ENCODE measurements at places on chromosomes 4 and X.

GRCh38 chrX:46407036-46407752 is 138.0 kb downstream of the ZNF674 start:
- H3K27me3 ChIP-seq = peaks cover 2% of the 10 kb centered on the region
- no peak overlapping the region for H3K4me3 ChIP-seq
- DNase-seq = no peak
- H3K27ac ChIP-seq = no peak overlapping the region
- peaks cover 8% of the 10 kb centered on the region for H3K36me3 ChIP-seq

DNA sequence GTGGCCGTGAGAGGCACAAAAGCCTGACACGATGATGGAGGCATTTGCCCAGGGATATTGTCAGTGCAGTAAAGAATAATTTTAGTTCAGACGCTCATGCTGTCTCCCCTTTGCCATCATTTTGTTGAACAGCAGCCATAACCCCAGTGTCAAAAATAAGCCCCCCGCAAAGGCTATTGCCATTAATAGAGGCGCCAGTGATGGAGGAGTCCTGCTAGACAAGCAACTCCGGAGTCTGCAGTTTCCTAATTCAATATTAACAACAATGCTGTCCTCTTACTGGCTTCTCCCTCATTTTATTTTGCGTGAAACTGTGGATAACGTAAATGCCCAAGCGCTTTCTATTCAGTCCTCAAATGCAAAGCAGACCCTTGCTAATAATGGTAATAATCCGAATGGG is 603 bp upstream of the SMS start:
- DNase-seq = no peak
- peaks cover 19% of the 10 kb centered on the region for H3K27me3 ChIP-seq
- peaks cover 39% of the 10 kb centered on the region for H3K4me1 ChIP-seq
- peak overlapping the region; percentile 77 for H3K4me3 ChIP-seq

DNA sequence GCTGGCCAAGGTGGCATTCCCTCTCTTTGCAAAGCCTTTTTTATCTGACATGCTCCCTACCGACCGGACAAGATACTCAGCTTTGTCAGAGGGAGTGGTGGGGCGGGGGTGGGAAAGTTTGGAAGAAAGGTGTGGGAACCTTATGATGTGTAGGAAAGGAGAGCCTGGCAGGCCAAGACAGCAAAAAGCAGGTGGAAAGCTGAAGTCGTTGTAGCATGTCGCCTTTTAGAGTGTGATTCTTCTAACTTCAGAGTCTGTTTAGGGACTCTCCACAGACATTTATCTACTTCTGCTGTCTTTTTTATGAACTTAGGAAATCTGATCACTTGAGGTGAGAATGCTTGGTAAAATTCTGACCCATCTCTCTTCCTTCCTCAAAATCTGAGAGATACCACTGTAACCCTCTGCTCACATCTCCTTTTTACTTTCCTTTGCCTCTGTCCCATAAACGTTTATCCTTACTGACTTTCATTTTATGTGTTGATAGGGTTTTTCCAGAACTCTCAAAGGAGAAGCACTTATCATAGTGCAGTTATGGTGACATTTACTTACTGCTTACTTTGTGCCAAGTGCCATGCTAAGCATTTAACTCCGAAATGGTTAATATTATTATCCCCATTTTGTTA is 8.2 kb upstream of the RUFY3 start:
- no peaks in the 10 kb centered on the region for H3K36me3 ChIP-seq
- DNase-seq = no peak
- H3K4me3 ChIP-seq = no peak overlapping the region
- peak overlapping the region; percentile 71 for H3K27ac ChIP-seq
- peaks cover 5% of the 10 kb centered on the region for H3K27me3 ChIP-seq
- peaks cover 46% of the 10 kb centered on the region for H3K4me1 ChIP-seq

- DNase-seq = no peak
- peaks cover 8% of the 10 kb centered on the region for H3K27me3 ChIP-seq
- no peak overlapping the region for H3K4me3 ChIP-seq
- no peaks in the 10 kb centered on the region for H3K4me1 ChIP-seq
These were observed 84.9 kb upstream of the TBL1X start for GRCh38 chrX:9379697-9380551.

GRCh38 chrX:132837126-132837525 is 121.3 kb downstream of the HS6ST2 start:
- H3K4me1 ChIP-seq = peaks cover 51% of the 10 kb centered on the region
- H3K27me3 ChIP-seq = no peaks in the 10 kb centered on the region
- DNase-seq = no peak
- H3K36me3 ChIP-seq = no peaks in the 10 kb centered on the region
- no peak overlapping the region for H3K4me3 ChIP-seq

GRCh38 chrX:125954236-125954635 is 211.9 kb downstream of the DCAF12L2 start:
- H3K27ac ChIP-seq = no peak overlapping the region
- H3K4me3 ChIP-seq = no peak overlapping the region
- H3K4me1 ChIP-seq = no peaks in the 10 kb centered on the region
- no peaks in the 10 kb centered on the region for H3K27me3 ChIP-seq

- H3K36me3 ChIP-seq = peaks cover 5% of the 10 kb centered on the region
- H3K27ac ChIP-seq = peak overlapping the region; percentile 47
- DNase-seq = no peak
- H3K4me3 ChIP-seq = no peak overlapping the region
- peaks cover 33% of the 10 kb centered on the region for H3K4me1 ChIP-seq
These were observed 69.2 kb downstream of the GALNT7 start for GRCh38 chr4:173237762-173238161.

DNA sequence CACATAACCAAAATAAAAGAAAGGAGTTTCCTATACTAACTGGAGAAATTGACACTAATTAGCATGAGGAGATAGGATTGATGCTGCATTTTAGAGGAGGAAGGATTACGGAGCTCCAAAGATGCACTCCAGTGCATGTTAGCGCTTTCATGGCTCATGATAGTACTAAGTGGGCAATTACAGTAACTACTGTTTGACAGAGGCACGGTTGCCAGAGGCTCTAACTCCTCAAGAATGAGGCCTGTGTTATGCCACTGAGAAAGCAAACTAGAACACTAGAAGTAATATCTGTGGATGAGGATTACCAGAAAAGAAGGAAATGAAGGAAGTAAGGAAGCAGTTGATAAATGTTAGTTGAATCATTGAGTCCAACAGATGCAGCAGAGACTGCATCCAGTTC is 19.6 kb upstream of the PDGFC start:
- no peak overlapping the region for H3K4me3 ChIP-seq
- no peak for DNase-seq
- no peaks in the 10 kb centered on the region for H3K4me1 ChIP-seq
- H3K36me3 ChIP-seq = no peaks in the 10 kb centered on the region
- no peak overlapping the region for H3K27ac ChIP-seq

- no peaks in the 10 kb centered on the region for H3K27me3 ChIP-seq
- H3K36me3 ChIP-seq = peaks cover 5% of the 10 kb centered on the region
- no peak overlapping the region for H3K4me3 ChIP-seq
- no peak for DNase-seq
These were observed 7.5 kb downstream of the STIM2 start for GRCh38 chr4:26867914-26868684.

GRCh38 chr4:29319663-29320340 is 1400.4 kb upstream of the PCDH7 start:
- H3K36me3 ChIP-seq = no peaks in the 10 kb centered on the region
- H3K27me3 ChIP-seq = no peaks in the 10 kb centered on the region
- H3K27ac ChIP-seq = no peak overlapping the region
- H3K4me3 ChIP-seq = no peak overlapping the region

DNA sequence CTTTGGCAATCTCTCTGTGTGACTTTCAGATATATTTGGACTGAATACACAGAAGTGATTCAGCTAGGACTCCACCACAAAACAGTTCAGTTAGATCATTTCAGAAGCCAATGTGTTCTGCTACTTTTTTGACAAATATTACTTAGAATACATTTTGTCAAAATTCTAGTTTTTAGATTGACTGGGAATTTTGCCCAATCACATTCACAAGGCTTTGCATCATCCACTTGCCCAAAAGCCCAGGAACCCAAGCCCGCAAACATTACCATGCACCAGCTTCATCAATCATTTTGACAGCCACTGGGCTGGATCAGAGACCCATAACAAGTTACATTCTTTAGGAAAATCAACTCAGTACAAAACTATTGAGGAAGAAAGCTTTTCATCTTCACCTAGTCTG is 256.6 kb upstream of the NDST3 start:
- H3K4me1 ChIP-seq = no peaks in the 10 kb centered on the region
- H3K27me3 ChIP-seq = no peaks in the 10 kb centered on the region
- no peak overlapping the region for H3K4me3 ChIP-seq
- DNase-seq = peak; percentile 13
- no peaks in the 10 kb centered on the region for H3K36me3 ChIP-seq
- no peak overlapping the region for H3K27ac ChIP-seq

DNA sequence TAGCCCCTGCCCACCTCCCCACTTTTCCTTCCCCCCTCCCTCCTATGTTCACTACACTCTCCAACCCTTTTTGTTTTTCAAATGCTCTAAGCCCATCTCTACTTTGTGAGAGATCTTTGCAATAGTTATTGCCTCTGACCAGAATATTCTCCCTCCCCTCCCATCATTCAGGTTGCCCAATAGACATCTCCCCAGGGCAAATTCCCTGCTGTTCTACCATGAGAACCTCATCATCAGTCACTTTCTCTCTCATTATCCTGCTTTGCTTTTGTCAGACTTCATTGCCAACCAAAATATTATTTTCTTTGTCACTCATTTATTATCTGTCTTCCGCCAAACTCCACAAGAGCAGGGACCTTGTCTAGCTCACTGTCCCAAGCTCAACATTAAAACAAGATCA is 268.2 kb upstream of the PPARGC1A start:
- H3K4me1 ChIP-seq = no peaks in the 10 kb centered on the region
- no peak overlapping the region for H3K4me3 ChIP-seq
- H3K27me3 ChIP-seq = peaks cover 18% of the 10 kb centered on the region
- no peak overlapping the region for H3K27ac ChIP-seq
- DNase-seq = no peak
- H3K36me3 ChIP-seq = no peaks in the 10 kb centered on the region

- H3K4me1 ChIP-seq = peaks cover 60% of the 10 kb centered on the region
- peak; percentile 85 for DNase-seq
- peak overlapping the region; percentile 89 for H3K27ac ChIP-seq
- peaks cover 19% of the 10 kb centered on the region for H3K36me3 ChIP-seq
- peaks cover 11% of the 10 kb centered on the region for H3K27me3 ChIP-seq
These were observed 445 bp downstream of the AP1S2 start for GRCh38 chrX:15854080-15854655.

DNA sequence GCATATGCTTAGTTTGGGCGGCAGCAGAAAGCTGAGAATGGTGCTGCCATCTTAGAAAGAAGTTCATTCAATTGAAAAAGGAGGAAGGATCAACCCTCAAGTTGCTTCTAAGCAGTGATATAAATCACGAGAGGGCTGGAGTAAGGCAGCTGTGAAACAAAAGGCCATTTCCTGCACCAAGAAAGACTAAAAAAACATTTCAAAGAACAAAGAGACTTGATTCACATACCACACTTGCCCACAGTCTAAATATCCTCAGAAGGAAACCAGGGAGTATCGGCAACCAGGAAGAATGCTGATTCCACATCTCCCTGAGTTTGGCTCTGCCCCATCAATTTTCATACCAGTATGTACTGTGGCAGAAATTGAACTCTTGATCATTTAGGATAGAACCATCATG is 240.1 kb downstream of the OPHN1 start:
- no peak overlapping the region for H3K4me3 ChIP-seq
- no peak for DNase-seq
- H3K36me3 ChIP-seq = no peaks in the 10 kb centered on the region
- peaks cover 11% of the 10 kb centered on the region for H3K4me1 ChIP-seq

- H3K4me3 ChIP-seq = no peak overlapping the region
- DNase-seq = no peak
- peaks cover 50% of the 10 kb centered on the region for H3K36me3 ChIP-seq
- peaks cover 6% of the 10 kb centered on the region for H3K27me3 ChIP-seq
These were observed 20.5 kb downstream of the MGST2 start for GRCh38 chr4:139686130-139686529.

GRCh38 chr4:67934628-67935027 is 28.7 kb downstream of the TMPRSS11A start:
- no peak overlapping the region for H3K27ac ChIP-seq
- no peaks in the 10 kb centered on the region for H3K36me3 ChIP-seq
- no peaks in the 10 kb centered on the region for H3K4me1 ChIP-seq
- no peak overlapping the region for H3K4me3 ChIP-seq

DNA sequence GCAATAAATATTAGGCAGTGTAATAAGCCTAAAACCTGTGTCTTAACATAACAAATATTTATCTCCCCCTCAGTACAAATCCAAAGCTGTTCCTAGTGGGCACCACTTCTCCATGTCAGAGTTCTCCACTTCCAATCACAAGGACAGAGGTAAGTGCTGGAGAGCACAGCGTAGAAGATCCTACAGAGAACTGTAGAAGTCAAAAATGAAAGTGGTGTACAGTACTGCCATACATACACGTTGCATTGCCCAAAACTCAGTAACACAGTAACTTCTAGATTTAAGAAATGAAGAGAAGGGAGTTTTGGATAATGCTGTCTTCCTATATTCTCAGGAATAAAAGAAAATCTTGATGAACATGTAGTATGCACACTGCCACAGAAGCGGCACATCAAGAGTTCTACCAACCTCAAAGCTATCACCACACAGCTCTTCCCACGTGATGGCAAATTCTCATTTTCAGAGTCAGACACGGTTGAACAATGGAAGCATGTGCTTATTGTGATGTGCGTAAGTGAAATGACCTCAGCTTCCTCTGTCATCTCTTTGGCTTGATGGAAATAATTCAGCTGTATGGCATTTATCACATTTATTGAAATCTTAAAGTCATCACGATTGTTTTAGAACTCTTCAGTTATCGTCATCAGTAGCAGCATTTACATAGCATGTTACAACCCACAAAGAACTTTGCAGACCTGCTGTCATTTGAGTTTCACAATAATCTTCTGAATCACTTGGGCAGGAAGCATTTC is 27.1 kb upstream of the SPANXN4 start:
- no peaks in the 10 kb centered on the region for H3K36me3 ChIP-seq
- H3K27ac ChIP-seq = no peak overlapping the region
- H3K4me1 ChIP-seq = no peaks in the 10 kb centered on the region

GRCh38 chr4:183163135-183163534 is 64.1 kb downstream of the WWC2 start:
- DNase-seq = peak; percentile 6
- H3K27ac ChIP-seq = no peak overlapping the region

- H3K4me1 ChIP-seq = peaks cover 57% of the 10 kb centered on the region
- no peaks in the 10 kb centered on the region for H3K36me3 ChIP-seq
- DNase-seq = peak; percentile 27
- H3K27me3 ChIP-seq = peaks cover 7% of the 10 kb centered on the region
- H3K4me3 ChIP-seq = peak overlapping the region; percentile 41
These were observed 26.7 kb downstream of the IRF2 start for GRCh38 chr4:184447664-184448063.

- H3K4me1 ChIP-seq = peaks cover 47% of the 10 kb centered on the region
- no peak for DNase-seq
- peaks cover 10% of the 10 kb centered on the region for H3K36me3 ChIP-seq
- no peaks in the 10 kb centered on the region for H3K27me3 ChIP-seq
These were observed at the start of gene SPARCL1 for GRCh38 chr4:87529187-87529586. TSS of gene SPARCL1 (minus strand) at chr4:87529376. CDS start at chr4:87499574, 29,802 bp downstream.

- H3K4me3 ChIP-seq = no peak overlapping the region
- H3K27me3 ChIP-seq = no peaks in the 10 kb centered on the region
- DNase-seq = no peak
- H3K36me3 ChIP-seq = no peaks in the 10 kb centered on the region
- H3K27ac ChIP-seq = no peak overlapping the region
These were observed 324.1 kb downstream of the TLL1 start for GRCh38 chr4:166197166-166197565.
